ENCODE measurements at places on chromosomes 13 and 19. TPM values are rescaled to one million over a fixed set of nuclear protein-coding genes. Genes with fewer than 3 reads are reported as not detected.

Gene NECTIN2
- total RNA-seq: 210 TPM

Gene MYADM
- total RNA-seq: 25.6 TPM

Gene ADGRL1
- total RNA-seq: 13.3 TPM

Gene LMTK3
- 3.5 TPM for total RNA-seq

Gene LSM14A
- total RNA-seq: 152 TPM

Gene ZNF682
- total RNA-seq: 26.9 TPM

Gene UPK1A
- total RNA-seq: not detected

Gene SHC2
- 15.9 TPM for total RNA-seq

Gene TMEM86B
- total RNA-seq: 3.3 TPM

Gene CEACAM19
- total RNA-seq: 0.59 TPM

Gene ABHD8
- 13.3 TPM for total RNA-seq

Gene CACNG7
- 27.3 TPM for total RNA-seq

Gene PRSS57
- not detected for total RNA-seq

Gene KLK8
- total RNA-seq: 0.46 TPM

Gene CEACAM8
- total RNA-seq: not detected

Gene DCLK1
- total RNA-seq: 6.4 TPM

Gene OR7D2
- 1.4 TPM for total RNA-seq

Gene STAP2
- 6.8 TPM for total RNA-seq

Gene ATCAY
- 15.8 TPM for total RNA-seq

Gene CEACAM16
- not detected for total RNA-seq

Gene IGFL3
- total RNA-seq: not detected

Gene NLRP4
- not detected for total RNA-seq

Gene CEACAM21
- not detected for total RNA-seq

Gene LRRC25
- total RNA-seq: 0.03 TPM

Measured in neural progenitor cell (in vitro differentiated cells).